ENCODE measurements at places on chromosomes 1 and 21.
A peak's percentile ranks its signal among the peaks of the same experiment; 100 is the strongest.

GRCh38 chr1:171509191-171509590 lies 23.9 kb downstream of the PRRC2C start:
- DNase-seq, result no peak

DNA sequence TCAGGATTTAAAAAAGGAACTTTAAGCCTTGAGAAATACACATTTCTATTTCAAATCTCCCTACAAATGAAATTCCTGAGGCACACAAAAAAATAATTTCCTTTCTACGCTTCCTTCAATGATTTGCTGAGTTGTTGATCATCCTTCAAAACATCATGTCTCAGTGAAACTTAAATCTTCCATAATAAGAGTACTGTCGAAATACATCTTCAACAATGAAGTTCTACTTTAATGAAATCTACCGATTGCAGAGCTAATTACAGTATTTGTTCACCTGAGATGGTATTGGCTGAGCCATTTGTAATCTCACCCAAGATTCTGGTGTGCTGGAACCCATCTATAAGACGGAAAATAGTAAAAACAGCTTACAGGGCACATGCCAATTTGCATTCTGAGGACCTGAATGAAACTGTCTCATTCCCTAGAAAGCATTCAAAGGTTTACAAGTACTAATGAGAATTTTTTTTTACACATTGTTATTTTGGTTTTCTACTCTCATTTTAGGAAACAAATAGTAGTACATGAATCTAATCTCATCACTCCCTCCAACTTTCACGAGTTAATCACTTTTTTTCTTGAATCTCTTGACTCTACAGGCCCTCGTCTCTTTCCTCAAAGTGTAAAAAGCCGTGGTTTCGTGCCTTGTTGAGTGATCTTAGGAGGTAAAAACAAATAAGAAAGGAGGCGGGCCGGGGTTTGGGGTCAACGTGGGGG lies 1.1 kb downstream of the CHML start:
- no peak for DNase-seq

DNA sequence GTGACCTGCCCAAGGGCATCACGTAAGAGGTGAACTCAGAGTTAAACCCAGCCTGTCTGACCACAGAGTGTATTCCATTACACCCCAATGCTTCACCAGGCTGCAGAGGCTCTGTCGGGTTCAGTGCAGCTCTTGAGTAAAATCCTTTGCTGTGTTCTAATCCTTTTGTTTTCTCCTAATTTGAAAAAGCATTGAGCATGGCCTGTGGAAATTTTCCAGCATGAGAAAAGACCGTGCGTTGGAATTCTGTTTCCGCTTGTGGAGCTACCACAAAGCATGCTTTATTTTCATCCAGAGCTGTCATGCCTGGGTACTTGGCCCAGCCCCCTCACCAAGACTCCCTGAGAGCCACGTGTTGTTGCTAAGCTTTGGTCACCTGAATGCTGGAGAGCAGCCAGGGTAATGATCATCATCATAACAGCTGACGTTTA lies 317.6 kb downstream of the PRDM2 start:
- no peak for DNase-seq

- no peak for DNase-seq
Observed at GRCh38 chr1:42142894-42143675, 10.1 kb upstream of the GUCA2B start.

DNA sequence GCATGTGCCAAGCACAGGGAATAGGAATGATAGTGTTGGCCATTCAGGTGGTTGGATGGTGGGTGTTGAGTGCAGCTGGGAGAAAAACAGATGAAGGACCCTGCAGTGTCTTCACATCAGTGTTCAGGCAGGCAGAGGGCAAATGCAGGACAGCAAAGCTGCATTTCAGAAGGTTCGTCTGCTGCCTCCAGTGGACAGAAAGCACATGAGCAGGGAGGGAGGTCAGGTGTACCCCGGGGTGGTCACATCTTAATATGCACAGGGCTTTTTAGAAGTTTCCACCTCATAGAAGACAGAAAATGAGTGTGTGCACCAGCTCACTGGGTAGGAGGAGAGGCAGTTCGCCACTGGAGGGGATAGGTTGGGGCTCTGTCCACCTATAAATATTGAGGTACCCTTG lies 184.9 kb downstream of the SLC35F3 start:
- no peak for DNase-seq

DNA sequence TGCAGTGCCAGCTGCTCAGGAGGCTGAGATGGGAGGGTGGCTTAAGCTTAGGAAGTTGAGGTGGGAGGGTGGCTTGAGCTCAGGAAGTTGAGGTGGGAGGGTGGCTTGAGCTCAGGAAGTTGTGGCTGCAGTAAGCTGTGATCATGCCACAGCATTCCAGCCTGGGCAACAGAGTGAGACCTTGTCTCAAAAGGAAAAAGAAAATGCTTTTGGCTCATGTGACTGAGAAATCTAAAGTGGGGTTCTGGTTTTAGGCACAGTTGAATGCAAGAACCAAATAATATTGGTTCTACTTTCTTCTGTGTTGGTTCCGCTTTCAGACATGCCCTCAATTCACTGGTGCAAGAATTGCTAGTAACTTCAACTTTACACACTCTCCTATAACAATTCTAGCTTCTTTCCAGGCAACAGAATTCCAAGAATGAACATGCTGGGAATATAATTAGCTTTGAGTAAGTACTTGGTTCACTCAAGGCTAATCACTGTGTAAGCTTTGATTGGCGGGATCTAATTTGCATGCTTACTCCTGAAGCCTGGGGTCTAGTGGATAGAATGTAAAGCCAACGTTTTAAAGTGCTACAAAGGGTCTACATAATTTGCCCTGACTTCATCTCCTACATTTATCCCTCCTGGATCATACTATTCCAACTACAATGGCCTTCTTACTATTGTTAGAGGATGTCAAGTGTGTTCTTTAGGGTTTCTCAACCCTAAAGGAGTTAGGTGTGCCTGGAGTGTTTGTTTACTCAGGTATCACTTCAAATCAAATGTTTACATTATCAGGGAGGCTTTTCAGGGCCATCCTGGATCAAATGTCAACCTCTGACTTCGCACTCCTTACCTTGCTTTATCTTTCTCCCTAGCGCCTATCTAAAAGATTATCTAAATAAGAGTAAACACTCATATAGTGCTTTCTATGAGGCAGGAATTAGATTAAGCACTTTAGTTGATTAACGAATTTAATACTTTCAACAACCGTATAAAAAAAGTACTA lies 115.1 kb downstream of the SLC16A1 start:
- no peak for DNase-seq

DNA sequence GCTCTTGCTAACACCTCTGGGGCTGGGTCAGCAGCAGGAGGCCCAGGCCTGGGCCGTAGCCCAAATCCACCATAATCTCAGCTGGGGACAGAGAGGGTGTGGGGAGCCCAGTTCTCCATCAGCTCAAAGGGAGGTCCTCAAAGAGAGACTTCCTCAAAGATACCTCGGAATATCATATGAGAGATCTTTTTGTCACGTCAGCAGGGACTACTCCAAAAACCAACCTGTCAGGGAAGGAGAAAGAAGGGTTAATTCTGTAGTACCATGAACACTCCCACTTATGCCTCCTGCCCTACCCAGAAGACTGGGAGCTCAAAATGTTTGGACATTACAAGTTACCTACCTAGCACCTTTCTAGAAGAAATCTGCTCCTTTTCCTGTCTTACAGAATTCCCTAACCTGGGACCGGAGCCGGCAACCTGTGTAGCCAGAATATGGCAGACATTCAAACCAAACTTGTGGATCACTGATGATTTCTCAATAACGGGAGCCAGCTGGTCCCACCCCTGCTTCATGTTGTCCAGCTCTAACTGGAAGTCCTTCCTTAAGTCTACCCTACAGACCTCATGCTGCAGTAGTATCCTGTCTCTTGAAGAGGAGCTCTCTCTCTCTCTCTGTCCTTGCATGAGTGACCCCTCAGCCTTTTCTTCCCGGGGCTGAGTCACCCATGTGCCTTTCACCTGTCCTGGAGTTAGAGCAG lies 4.8 kb downstream of the RSPO1 start:
- no peak for DNase-seq

DNA sequence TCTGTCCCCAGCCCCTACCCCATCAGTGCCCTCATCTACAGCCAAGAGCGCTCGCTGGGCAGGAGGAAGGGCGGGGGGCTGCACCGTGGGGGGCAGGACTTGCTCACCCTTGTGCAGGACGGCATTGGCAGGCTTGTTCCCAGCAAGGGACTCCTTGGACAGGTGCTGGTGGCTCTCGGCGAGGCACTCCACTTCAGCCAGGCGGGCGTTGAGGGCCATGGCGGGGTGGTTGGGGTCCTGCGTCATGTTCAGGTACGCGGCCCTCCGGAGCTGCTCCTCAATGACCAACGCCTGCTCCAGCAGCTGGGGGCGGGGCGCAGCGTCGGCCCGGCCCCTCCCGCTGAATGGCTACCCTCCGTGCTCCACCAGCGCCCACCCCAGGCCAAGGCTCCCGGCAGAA lies 64.0 kb downstream of the KCNAB2 start:
- DNase-seq, result peak; percentile 12

- no peak for DNase-seq
Observed at GRCh38 chr1:231958448-231958847, 331.9 kb downstream of the DISC1 start.

- no peak for DNase-seq
Observed at GRCh38 chr1:233421293-233421692, 93.8 kb downstream of the MAP3K21 start.

DNA sequence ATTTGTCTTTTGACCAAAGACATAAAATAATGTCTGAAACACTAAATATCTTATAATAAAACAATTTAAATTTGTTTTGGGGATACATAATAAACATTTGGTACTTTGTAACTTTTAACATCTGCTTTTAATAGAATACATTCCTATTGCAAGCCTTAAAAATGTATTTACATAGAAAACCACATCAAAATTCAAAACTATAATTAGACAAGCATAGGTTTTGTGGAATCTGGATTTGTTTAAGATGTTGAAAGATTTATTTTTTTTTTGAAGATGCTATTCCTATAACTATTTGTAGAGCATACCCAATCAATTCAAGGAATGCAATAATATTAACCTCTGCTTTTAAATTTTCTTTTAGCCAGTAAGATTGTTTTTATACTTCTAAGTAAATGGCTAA lies 125.7 kb downstream of the FMN2 start:
- DNase-seq, result no peak

DNA sequence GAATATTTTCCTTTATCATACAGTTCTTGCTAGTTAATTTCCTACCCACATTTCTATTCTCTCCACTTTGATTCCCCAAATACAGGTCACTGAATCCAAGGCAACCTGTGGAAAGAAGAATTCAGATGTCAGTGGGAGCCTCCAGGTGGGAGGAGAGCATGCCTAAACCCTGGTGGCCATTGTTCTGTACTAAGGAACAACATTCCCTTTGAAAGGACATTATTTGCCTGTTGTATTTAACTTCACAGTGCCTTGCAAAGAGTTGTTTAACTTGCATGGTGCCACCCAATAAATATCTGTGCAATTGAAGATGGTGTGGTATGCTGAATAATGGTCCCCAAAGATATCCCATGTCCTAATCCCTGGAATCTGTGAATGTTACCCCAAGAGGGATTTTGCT lies 21.3 kb downstream of the NPHS2 start:
- no peak for DNase-seq

GRCh38 chr1:9070486-9070885 lies 1.1 kb upstream of the SLC2A5 start:
- no peak for DNase-seq

GRCh38 chr1:200793677-200794076 lies 55.0 kb downstream of the CAMSAP2 start:
- no peak for DNase-seq

DNA sequence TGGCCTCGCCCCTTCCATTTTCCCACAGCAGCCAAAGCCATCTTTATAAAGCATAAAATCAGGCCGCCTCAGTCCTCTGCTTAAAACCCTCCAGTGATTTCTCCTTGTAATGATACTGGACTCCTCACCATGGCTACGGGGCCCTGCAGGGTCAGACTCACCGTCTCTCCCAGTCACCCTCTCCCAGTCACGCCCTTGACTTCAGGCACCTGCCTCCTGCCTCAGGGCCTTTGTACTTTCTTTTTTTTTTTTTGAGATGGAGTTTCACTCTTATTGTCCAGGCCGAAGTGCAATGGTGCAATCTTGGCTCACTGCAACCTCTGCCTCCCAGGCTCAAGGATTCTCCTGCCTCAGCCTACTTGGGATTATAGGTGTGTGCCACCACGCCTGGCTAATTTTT lies 47.8 kb downstream of the PIK3CD start:
- DNase-seq, result no peak

DNA sequence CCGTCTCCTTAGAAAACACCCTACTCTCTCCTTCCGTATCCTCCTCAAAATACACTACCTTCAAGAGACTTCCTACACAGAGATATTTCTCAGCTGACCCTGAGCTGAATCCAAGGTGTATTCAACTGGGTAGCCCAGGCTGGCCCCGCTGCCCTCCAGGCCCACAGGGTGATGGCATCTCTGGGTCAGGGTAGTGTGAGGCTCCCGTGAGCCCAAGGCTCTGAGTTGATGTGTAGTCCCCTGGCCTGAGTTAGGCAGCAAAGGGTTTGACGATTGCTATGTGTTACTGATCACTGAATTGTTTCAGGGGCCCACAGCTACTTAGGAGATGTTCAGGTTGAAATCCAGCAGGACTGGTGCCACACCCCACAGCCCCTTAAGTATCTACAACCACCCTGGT lies 6.7 kb downstream of the INAVA start:
- DNase-seq, result no peak

DNA sequence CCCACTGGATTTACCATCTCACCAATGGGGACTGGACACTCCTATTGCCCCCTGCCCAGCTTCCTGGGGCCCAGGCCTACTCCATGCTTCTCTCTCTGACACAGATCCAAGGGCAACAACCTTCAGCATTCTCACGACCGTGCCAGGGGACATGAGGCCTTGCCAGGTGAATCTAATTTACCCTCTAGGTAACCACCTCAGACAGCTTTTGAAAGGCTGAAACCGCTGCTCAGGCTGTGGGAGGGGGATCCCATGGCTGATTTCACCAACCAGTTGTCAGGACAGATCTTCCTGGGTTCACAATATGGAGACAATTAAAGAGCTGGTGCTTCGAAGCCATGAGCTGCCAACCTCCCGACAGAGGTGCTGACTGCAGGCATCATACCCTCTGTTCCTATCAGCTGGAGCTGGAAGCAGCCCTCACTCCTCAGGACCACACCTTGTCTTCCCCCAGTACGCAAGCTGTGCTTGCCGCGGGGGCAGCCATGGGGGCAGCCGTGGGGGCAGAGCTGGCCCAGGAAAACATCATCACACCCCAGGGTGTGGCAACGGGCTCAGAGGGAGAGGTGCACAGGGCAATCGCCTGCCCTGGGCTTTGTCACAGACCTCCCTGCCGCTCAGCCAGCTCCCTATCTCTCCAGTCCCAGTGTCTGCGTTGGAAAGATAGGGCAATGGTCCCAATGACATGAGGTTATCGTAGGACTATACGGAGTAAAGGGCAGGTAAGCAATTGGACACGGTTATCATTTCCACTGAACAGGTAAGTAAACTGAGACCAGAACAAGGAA lies 120.2 kb downstream of the DMRTB1 start:
- DNase-seq, result peak; percentile 37

DNA sequence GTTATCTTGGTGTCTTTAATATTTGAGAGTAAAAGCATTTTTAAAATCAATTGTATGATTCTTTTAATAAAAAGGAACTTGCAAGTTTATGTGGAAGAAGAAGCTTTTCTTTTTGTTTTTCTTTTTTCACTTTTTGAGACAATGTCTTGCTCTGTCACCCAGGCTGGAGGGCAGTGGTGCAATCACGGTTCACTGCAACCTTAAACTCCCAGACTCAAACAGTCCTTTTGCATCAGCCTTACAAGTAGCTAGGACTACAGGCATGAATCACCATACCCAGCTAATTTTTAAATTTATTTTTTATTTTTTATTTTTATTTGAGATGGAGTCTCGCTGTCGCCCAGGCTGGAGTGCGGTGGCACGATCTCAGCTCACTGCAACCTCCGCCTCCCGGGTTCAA lies 34.1 kb downstream of the CMPK1 start:
- no peak for DNase-seq
